Hematopoietic multipotent progenitor cell (in vitro differentiated cells): ENCODE measurements at places on chromosomes 6 and 20.
A peak's percentile ranks its signal among the peaks of the same experiment; 100 is the strongest.

- DNase-seq, result no peak
Observed at GRCh38 chr6:17847203-17847760, 140.2 kb downstream of the KIF13A start.

DNA sequence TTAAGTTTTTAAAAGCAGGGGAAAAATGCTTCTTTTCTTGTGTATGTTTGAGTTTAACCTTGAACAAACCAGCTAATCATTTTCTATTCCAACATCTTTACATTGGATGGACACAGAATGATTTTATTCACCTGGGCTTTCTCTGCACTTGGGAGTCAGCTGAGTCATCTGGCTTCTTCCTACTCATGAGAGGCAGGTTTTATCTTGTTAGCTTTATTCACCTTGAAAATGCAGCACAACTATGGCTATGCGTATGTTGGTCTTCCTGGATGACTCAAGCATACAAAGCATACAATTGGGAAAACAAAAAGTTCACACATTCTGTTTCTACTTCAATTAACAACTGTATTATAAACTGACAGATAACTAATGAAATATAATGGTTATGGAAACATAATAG lies 737.7 kb downstream of the FRK start:
- no peak for DNase-seq

DNA sequence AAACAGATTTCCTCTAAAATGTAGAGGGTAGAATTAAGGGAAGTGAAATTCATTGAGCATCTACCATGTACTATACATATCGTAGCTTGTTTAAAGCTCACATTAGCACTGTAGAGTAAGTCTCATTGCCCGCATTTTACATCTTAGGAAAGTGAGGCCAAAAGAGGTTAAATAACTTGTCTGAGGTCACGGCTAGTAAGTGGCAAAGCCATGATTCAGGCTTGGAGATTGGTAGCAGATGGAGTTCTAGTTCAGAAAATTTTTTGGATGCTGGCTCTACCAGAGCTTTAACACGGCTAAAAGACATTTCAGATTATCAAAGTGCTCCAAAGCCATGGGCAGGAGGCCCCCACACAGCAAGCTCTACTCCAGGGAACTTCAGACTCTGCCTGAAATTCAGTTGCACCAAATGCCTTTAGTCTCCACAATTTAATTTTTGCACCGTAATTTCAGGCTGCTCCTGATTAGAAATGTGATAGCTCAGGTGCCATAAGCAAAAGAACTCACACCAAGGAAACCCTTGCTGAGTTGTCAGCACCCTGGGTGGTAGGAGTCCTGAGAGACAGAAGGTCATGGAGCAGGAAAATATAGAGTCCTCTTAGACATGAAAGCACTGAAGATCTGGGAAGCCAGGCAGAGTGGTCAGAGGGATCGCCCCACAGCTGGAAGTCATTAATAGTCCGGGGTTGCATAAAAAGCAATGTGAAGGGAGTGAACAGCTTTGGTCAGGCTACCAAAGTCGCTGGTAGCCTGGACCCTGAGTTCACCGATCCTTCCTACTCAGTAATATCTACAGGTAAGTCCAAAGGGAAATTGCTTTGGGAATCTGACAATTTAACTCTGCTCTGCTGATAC lies 55.2 kb upstream of the ASIP start:
- DNase-seq, result no peak

GRCh38 chr6:88982720-88983119 lies 19.3 kb upstream of the RNGTT start:
- DNase-seq, result peak; percentile 63

- peak; percentile 51 for DNase-seq
Observed at GRCh38 chr6:110875548-110876169, 1.1 kb downstream of the AMD1 start.

DNA sequence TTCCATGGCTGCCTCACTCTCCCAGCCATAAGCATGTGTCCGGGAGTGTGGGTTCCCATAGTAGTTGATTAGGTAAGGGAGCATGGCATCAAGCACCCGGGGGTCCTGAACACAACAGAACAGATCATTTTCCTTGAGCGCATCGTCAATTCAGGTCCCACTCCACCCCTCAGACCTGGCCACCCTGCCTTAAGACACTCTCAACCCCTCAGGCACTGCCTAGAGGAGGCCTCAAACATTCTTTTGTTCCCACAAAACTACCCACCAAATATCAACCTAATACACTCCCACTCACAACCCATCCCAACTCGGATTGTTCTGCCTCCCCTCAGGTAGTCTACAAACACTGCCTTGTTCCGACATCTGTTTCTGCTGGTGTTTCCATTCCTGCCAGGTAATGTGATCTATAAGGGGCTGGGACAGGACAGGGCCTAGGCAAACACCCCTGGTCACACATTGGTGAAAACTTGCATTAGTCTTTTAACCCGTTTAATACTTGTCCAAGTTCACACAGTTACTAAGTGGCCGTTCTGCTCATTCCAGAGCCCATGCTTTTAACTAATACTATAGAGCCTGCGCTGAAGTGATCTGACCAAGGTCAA lies 1.4 kb downstream of the NFS1 start:
- DNase-seq, result no peak

DNA sequence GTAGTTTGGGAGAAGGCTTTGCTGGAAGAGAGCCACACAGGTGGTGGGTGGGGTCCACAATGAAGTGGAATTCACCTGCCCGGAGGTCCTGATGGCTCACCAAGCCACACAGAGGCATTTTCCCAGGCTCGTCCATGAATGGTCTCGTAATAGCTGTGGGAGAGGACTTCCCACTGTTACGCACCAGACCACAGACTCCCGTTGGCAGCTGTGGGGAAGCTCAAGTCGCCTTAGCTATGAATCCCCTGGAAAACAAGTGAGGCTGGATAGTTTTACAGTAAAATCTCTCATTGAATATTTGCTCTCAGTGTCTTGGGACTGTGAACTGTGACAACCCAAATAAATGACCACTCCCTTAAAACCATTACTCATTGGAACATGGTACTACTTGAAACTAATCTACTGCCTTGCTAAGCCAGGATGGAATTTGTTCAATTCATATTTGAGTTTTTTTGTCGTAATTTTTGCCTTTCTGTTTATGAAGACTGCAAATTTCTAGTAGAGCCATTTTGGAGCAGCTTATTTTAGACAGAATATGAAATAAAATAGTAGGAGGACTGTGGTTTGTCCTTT lies 79.4 kb downstream of the JAG1 start:
- DNase-seq, result no peak

DNA sequence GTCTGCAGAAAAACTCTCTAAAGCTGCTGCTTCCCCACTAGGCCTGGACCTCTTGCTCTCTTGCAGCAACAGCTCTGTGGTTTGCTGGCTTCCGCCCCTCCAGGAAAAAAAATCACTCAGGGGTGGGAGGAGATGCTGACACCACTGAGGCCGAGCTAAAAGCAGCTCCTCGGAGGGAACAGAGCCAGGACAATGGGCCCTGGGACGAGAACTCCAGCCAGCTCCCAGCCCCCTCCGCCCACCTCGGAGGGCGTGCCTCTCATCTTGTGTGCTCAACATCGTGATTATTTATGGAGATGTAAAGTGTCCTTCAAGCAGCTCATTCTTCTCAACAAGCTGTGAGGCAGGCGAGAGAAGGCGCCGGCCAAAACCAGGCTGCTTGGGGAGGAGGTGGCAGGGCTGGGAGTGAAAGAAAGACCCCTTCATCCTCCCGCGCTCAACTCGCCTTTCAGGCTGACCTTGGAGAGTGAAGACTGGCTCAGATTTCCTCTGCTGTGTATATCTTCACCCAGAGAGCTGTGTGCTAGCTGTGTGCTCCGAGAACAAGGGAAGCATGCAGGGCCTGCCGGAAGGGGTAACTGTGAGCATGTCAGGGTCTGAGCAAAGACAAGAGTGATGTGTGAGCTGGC lies 53.5 kb upstream of the LRFN2 start:
- peak; percentile 11 for DNase-seq

DNA sequence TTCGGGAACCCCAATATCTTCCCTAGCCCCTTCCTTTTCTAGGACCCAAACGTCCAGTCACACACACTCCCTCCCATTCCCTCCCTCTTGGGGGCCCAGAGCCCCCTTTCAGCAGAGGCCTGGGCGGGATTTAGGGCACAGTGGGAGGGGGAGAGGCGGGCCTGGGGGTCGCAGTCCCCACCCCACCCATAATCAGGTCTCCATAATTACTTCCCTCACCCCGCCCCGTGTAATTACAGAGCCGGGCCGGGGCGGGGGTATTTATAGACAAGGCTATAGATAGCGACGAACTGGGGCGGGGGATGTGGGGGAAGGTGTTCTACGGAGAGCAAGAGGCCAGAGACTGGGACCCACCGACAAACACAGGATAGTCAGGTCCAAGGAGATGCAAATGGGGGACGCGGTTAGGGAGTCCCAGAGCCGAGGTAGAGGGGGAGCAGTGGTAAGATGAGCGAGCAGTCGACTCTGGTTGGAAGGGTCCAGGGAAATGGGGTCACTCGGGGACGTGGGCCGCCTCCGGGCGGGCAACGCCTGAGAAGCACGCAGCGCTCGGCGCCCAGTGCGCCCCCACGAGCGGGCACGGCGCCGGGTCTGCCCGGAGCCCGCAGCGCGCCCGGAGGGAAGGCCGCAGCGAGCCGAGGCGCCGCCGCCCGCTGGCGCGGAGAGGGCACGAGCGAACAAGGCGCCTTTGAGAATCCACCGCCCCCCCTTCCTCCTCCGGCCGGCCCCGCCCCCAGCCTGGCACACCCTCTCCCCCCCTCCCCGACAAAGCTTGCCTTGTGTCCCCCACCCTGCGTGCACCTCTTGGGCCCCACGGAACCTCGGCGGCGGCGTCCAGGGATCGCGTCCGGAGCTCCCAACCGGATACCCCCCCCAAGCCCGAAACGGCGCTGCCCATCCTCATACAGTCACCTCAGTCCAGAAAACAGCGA lies 670 bp upstream of the COL11A2 start:
- no peak for DNase-seq

- DNase-seq, result no peak
Observed at GRCh38 chr20:61932711-61933480, 132.8 kb downstream of the TAF4 start.

- no peak for DNase-seq
Observed at GRCh38 chr20:9156529-9157280, 87.8 kb downstream of the PLCB4 start.

- no peak for DNase-seq
Observed at GRCh38 chr20:48769069-48769983, 58.5 kb downstream of the PREX1 start.

- no peak for DNase-seq
Observed at GRCh38 chr6:137167702-137168377, 5.6 kb downstream of the IL22RA2 start.

DNA sequence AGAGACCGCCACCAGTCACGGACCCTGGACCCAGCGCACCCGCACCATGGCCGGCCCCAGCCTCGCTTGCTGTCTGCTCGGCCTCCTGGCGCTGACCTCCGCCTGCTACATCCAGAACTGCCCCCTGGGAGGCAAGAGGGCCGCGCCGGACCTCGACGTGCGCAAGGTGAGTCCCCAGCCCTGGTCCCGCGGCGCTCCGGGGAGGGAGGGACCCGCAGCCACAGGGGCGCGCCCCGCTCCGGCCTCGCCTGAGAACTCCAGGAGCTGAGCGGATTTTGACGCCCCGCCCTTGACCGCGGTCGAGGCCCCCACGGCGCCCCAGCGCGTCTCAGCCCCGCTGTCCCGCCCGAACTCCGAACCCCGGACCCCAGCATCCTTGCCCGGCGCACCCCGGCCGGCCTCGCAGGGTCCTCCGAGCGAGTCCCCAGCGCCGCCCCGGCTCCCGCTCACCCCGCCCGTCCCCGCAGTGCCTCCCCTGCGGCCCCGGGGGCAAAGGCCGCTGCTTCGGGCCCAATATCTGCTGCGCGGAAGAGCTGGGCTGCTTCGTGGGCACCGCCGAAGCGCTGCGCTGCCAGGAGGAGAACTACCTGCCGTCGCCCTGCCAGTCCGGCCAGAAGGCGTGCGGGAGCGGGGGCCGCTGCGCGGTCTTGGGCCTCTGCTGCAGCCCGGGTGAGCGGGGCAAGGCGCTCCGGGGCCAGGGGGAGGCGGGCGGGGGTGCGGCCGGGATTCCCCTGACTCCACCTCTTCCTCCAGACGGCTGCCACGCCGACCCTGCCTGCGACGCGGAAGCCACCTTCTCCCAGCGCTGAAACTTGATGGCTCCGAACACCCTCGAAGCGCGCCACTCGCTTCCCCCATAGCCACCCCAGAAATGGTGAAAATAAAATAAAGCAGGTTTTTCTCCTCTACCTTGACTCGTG lies at the start of gene OXT:
Gene OXT (plus strand): TSS at position 11 of the 920 bp plus-strand sequence. CDS start 36 bp downstream, at position 47.
- peak; percentile 82 for DNase-seq

DNA sequence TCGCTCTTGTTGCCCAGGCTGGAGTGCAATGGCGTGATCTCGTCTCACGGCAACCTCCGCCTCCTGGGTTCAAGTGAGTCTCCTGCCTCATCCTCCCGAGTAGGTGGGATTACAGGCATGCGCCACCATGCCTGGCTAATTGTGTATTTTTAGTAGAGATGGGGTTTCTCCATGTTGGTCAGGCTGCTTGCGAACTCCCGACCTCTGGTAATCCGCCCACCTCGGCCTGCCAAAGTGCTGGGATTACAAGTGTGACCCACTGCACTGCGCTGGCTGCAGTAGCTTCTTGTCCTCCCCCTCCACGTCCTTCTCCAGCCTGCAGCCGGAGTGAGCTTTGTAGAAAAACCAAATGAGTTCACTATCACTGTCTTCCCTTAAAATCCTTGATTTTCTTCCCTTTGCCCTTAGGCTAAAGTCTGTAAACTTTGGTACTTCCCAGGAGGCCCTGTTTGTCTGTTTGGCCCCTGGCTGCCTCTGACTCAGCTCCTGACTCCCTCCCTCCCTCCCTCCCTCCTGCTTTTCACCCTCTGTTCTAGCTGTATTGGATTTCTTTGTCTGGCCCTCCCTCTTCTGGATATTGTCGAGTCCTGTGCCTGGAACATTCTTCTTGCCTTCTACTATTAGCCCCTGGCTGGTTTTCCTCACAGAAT lies 12.9 kb downstream of the PARD6B start:
- no peak for DNase-seq

- no peak for DNase-seq
Observed at GRCh38 chr6:30067460-30068139, 602 bp downstream of the PPP1R11 start.

GRCh38 chr6:33779290-33779689 lies 9.6 kb downstream of the LEMD2 start:
- DNase-seq, result no peak

DNA sequence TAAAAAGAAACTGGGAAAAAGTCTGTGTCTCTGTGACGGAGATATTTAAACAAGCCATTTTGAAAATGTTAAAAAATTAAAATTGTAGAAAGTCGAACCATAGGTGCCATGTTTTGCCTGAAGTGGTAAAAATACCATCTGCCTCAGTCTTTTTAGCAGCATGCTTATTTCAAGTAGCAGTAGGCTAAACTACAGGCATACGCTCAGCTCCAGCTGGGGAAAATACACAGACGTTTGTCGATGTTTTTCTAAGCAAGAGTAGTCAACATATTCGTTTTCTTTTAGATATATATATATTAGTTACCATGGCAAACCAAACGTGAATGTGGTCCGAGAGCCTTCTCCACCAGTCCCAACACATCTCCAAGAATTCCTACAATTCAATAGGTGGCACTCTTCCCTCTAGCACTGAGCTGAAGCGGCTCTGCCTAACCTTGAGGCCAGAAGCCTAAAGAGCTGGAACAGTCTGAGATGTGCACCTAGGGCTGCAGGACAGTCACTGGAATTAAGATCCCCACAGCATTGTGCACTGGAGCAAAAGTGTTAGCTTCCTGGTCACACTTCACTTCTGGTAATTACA lies 70.2 kb upstream of the BEND3 start:
- DNase-seq, result no peak
